ENCODE measurements at places on chromosomes 6 and 20.

- DNase-seq, result no peak
Observed at GRCh38 chr6:47004463-47004862, 37.7 kb downstream of the ADGRF1 start.

DNA sequence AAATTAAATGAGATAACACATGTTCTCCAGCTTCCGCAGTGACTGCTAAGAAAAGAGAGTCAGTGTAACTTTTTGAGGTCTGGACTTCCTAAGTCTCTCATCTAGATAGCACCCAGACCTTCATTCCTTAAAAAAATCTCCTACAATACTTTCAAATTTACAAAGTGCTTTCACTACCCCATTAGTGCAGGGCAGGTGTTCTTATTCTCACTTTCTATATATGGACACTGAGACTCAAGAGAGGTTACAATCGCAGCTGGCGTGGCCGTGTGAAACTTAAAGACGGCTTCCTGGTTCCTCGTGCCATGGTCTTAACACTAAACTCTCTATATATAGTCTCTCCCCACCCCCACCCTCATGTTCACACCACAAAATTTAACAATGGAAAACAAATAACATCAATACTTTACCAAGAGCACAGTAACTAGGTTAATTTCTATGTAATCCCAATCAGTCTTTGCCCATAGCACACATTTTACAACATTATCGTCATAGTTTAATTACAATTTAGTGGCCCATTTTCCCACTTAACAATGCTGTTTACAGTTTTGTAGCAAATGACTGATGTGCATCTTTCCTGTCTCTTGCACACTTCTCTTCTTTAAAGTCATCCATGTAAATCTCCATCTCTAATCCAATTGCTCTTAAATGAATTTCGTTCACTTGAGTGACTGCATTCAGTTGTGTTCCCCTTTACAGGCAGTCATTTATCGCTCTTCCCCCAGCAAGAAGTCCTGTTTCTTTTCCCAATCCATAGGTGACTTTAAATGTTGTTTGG lies 78.8 kb upstream of the ARID1B start:
- no peak for DNase-seq

DNA sequence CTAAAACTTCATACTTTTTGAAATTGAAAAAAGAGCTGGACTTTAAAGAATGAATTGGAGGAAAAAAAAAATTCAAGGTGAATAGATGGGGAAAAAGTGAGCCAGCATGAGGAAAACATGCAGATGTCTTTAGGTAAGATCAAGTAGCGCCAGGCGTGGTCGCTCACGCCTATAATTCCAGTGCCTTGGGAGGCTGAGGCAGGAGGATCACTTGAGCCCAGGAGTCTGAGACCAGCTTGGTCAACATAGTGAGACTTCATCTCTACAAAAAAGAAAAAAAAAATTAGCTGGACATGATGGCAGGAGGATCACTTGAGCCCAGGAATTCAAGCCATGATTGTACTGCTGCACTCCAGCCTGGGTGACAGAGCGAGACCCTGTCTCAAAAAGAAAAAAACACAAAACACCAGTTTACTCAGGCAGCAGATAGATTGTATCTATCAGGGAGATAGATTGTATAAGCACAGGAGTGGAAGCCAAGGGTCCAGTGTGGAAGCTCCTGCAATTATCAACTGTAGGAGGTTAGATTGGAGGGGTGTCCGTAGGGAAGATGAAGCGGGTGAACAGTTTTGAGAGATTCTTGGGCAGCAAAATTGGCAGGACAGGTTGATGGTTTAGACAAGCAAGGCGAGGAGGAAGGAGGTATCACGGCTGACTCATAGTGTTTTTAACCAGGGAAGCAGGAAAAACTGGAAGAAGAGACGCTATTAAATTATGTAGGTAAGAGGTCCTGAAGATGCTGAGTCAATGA lies 97.6 kb upstream of the ZNF217 start:
- DNase-seq, result no peak

DNA sequence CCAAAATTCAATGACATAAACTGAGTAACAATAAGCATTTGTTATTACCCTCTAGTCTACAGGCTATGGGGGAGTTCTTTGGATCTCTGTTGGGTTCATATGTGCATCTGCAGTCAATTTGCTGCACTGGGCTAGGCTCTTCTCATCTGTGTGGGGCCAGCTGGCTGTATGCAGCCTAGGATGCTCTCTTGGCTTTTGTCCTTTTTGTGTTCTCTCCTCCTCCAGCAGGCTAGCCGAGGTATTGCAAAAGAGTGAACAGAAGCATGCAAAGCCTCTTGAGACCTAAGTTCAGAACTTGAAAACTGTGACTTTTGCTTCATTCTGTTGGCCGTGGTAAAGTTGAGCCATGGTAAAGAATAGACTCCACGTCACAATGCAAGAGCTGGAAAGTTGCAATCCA lies 62.8 kb upstream of the FOXO3 start:
- DNase-seq, result no peak

DNA sequence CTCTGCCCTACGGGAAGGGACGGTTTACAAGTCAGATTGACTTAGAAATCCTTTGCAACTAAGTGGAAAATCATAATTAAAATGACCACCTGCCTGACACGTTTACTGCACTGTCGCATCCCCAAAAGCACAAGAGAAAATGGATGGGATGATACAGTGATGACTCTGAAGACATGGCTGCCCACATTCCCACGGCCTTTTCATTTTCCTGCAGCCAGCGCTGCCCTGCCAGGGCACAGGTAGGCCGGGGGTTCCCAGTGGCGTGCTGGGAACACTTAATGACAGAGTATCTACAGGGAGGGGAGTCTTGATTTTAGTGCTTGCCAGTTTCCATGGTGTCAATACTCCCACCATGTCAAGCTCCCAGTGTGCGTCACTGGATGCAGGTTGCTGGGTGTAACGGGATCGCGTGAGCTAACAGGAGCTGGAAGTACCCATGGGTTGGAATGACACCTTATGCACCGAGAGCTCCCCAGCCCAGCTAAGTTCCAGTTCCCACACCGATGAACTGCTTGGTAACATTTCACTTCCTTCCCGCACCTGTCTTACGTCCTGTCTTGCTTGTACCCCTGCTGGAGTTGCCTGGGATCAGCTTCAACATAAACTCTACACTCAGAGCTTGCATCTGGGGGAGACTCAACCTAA lies 129.0 kb downstream of the ANKRD60 start:
- DNase-seq, result no peak
